ENCODE measurements at places on chromosomes 7 and 10.

DNA sequence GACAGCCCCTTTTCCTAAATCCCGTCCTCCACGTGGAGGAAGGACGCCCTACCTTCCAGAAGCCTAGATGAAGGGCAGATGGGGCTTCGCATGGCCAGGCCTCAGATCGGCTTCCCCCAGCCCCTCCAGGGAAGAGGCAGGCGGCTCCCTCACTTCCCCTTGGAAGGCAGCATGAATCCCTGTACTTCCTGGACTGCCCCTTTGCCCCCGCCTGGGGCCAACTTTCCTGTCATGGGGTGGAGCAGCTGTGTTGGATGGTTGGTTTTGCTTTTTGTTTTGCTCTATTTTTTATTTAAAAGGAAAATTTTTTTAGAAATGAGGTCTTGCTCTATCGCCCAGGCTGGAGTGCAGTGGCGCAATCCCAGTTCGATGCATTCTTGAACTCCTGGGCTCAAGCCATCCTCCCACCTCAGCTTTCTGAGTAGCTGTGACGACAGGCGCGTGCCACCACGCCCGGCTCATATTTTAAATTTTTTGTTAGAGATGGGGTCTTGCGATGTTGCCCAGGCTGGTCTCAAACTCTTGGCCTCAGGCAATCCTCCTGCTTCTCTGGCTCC lies 27.2 kb downstream of the GTF2IRD1 start:
- no peak for DNase-seq

- DNase-seq: no peak
These were observed 495 bp downstream of the SFR1 start for GRCh38 chr10:104122225-104123107.

- DNase-seq: no peak
These were observed 830 bp downstream of the RAB18 start for GRCh38 chr10:27504808-27505460.

GRCh38 chr10:60769406-60769805 lies 8.9 kb upstream of the CDK1 start:
- no peak for DNase-seq

Measured in AG04449 (cell line).